Hematopoietic multipotent progenitor cell treated with erythropoietin and hydrocortisone succinate and interleukin-3 and kit ligand, for 4 days (in vitro differentiated cells): ENCODE measurements at places on chromosomes 5 and 9.

DNA sequence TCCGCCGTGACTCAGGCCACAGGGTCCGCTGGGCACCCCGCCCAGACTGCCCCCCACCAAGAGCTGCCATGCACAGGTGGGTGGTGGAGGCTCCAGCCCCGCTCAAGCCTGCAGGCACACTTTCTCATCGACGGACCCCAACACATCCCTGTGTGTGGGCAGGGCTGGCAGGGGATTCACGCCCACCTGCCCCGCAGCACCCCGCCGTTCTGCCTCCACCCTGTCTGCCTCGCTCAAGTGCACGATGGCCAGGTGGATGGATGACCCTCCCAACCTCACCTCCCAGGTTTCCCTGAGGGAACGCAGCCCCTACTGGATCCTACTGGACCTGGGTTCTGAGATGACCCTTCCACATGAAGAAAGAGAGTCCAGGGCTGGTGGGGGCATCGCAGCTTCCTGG is 26.1 kb upstream of the FCN1 start:
- DNase-seq = no peak

GRCh38 chr5:73826301-73827105 is 200.5 kb downstream of the ARHGEF28 start:
- DNase-seq = no peak

- no peak for DNase-seq
Measured at GRCh38 chr5:1039706-1040260, 31.2 kb downstream of the NKD2 start.

DNA sequence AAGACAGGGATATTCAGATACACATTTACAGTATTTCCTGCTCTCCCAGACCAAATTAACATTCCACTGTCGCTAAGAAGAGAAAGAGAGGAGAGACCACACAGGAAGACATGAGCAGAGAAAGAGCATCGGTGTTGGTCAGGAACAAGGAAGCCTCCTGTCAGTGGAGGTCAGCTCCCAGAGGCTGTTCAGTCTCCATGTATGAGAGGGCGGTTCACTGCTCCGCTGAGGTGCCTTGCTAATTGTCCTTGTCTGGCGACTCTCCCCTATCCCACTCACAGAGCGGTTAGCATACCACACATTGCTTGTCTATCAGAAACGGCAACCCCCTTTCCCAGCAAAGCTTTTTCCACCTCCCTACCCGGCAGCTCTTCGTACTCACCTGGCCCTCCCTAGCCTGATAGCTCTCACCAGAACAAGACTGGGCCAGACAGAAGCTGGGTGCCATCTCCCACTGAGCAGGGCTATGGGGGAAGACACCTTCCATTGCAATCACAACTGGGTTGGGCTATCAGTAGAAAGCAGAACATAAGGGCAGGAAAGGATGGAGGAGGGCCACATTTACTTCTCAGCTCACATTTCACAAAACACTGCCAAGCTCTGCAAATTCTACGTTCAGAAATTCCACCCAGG is 58.6 kb upstream of the LMNB1 start:
- no peak for DNase-seq

DNA sequence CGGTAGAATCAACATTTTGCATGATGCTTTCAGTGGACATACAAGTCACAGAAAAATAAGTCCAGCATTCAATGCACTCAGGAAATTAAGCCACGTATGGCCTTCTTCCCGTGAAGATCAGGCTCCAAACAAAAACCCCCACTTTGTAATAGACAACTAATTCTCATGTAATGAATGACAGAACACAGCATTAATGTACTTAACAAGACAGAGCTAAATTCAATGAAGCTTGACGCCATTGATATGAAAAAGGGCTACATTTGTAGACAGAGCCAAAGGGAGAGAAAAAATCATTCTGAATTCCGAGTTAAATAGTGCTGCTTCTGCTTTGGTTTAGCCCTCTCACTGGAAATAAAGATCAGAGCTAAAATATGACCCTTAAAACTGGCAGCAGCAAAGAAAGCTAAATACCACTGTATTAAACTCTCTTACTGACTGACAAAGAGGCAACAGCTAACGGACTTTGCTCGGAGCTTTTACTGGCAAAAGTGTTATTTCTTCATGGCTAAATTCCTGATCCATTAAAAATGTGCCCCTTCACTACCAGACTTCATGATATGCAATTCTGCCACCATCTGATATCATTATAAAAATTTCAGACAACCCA is 250.5 kb downstream of the BNC2 start:
- DNase-seq = no peak

GRCh38 chr5:10366310-10367272 is 13.1 kb downstream of the MARCHF6 start:
- DNase-seq = no peak

DNA sequence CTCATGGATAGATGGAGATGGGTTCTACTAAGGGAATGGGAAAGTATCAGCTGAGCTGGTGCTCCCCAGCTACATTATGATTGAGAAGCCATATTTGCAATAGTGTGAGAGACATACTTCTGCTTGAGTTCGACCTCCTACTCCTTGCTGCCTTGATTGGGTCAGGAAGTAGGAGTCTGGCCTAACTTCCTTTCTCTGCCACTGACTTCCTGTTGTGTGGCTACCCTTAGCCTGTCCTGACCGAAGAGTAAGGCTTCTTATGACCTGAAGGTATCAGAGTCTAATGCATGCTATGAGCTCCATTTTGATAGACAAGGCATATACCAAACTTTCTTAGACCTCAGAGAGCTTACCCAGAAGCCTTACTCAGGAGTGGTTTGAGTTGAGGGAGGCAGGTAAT is 53.9 kb downstream of the OSTF1 start:
- peak; percentile 66 for DNase-seq

GRCh38 chr5:154698763-154699162 is 56.4 kb upstream of the LARP1 start:
- DNase-seq = no peak

- DNase-seq = no peak
Measured at GRCh38 chr9:99241106-99241505, 19.0 kb downstream of the SEC61B start.

- DNase-seq = no peak
Measured at GRCh38 chr5:175493726-175494125, 15.4 kb downstream of the SFXN1 start.

GRCh38 chr5:85453026-85453349 is 1068.3 kb upstream of the EDIL3 start:
- DNase-seq = no peak

GRCh38 chr5:181036816-181037364 is 3.2 kb upstream of the BTNL9 start:
- no peak for DNase-seq

- DNase-seq = no peak
Measured at GRCh38 chr9:76716085-76716672, 48.1 kb upstream of the PCA3 start.
